ENCODE measurements at places on chromosomes 16 and 17. TPM values are rescaled to one million over a fixed set of nuclear protein-coding genes. Genes with fewer than 3 reads are reported as not detected.

Gene MYH3
- total RNA-seq = 1.6 TPM

Gene CD300E
- not detected for total RNA-seq

Gene FOXL1
- 7.5 TPM for total RNA-seq

Gene KRT222
- total RNA-seq = 5.0 TPM
